Right renal cortex interstitium (tissue), 3 donors: ENCODE measurements at places on chromosomes 2 and 18. TPM values are rescaled to one million over a fixed set of nuclear protein-coding genes. Genes with fewer than 3 reads are reported as not detected.

GRCh38 chr2:37711308-37711731 lies 39.9 kb upstream of the CDC42EP3 start:
- no peak for DNase-seq

DNA sequence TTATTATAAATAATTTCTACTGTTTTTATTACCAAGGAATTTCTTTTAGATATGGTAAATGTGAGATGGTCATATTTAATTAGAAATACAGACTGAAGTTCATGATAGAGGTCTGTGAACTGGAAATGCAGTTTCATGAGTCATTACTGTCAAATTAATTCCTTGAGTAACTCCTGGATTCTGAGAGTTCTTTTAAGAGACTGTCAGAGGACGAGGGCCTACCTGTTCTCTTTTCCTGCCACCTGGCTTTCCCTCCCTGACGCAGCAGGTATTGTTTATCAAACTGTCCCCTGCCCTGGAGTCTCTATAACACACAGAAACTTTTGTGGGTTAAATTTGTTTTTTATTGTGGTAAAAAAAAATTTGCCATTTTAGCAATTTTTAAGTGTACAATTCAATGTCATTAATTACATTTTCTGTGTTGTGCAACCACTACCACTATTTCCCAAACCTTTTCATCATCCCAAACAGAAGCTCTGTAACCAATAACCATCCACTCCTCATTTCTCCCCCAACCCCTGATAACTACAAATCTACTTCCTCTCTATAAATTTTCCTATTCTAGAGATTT lies 142.6 kb downstream of the DIS3L2 start:
- no peak for DNase-seq

DNA sequence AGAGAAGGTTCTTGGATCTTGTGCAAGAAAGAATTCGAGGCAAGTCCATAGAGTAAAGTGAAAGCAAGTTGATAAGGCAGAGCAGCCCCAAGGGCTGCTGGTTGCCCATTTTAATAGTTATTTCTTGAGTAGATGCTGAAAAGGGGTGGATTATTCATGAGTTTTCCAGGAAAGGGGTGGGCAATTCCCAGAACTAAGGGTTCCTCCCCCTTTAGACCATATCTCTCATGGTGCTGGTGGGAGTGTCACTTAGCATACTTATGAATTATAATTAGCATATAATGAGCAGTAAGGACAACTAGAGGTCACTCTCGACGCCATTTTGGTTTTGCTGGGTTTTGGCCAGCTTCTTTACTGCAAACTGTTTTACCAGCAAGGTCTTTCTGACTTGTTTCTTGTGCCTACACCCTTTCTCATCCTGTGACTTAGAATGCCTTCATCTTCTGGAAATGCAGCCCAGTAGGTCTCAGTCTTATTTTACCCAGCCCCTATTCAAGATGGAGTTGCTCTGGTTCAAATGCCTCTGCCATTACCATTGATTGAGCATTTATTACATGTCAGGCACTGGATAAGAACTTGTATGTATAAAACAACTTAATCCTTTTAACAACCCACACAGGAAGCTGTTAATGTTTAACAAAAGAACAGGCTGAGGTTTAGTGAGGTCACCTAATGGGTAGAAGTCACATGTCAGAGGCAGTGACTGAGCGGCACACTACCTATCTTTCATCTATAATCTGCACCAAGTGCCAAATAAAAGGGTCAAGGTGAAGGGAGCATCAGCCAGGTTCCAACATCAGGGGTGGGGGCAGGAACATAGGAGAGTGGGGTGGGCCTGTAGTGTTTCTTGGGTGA lies 250.9 kb downstream of the ICOS start:
- no peak for DNase-seq

The DYNAP gene
- not detected for polyA plus RNA-seq

DNA sequence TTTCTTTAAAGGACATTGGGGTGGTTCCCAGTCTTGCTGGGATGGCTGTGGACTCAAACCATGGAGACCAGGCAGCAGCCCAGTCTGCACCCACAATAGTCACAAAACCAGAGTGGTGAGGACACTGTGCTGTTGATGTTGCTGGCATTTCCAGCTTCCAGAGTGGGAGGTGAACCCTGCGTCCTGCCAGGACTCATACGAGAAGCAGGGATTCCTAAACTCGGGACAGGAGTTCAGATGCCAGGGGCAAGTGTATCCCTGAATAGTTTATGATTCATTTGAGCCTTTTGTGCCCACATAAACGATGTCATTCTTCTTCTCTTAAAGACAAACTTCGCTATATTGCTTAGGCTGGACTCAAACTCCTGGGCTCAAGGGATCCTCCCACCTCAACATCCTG lies 62.8 kb downstream of the TCF7L1 start:
- DNase-seq, result no peak

DNA sequence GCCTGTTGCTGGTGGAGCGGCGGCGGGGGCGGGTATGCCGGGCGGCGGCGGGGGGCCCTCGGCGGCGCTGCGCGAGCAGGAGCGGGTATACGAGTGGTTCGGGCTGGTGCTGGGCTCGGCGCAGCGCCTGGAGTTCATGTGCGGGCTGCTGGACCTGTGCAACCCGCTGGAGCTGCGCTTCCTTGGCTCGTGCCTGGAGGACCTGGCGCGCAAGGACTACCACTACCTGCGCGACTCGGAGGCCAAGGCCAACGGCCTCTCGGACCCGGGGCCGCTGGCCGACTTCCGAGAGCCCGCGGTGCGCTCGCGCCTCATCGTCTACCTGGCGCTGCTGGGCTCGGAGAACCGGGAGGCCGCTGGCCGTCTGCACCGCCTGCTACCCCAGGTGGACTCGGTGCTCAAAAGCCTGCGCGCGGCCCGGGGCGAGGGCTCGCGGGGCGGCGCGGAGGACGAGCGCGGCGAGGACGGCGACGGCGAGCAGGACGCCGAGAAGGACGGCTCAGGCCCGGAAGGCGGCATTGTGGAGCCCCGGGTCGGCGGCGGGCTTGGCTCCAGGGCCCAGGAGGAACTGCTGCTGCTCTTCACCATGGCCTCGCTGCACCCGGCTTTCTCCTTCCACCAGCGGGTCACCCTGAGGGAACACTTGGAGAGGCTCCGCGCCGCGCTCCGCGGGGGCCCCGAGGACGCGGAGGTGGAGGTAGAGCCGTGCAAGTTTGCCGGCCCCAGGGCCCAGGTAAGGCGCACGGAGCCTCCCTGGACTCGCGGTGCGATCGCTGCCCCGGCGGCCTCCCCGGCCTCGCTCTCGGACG lies 1.0 kb downstream of the ZCCHC2 start:
- DNase-seq, result no peak

DNA sequence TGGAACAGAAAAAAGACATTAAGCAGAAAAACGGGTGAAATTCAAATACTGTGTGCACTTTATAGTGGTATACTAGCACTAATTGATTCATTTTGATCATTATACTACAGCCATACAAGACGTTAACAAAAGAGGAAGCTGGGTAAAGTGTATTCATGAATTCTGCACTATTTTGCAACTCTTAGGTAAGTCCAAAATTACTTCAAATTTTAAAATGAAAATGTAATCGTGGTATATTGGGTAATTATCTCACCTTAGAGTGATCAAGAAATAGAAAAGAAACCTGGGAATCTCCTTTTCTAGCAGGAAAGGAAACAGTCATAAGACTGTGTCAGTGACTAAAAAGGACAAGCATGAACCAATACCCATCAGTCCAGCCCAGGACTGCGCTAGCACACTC lies 5.4 kb downstream of the TGFBRAP1 start:
- DNase-seq, result no peak

GRCh38 chr2:141911485-141912066 lies 219.2 kb downstream of the LRP1B start:
- no peak for DNase-seq

GRCh38 chr2:33384599-33384961 lies 91.9 kb upstream of the RASGRP3 start:
- DNase-seq, result no peak
